ENCODE measurements at places on chromosomes 7 and 10. TPM values are rescaled to one million over a fixed set of nuclear protein-coding genes. Genes with fewer than 3 reads are reported as not detected.

The LANCL2 gene
- 22.4 TPM for total RNA-seq

The AGMO gene
- 4.3 TPM for total RNA-seq

The SLC26A3 gene
- not detected for total RNA-seq

The CBX3 gene
- 96.0 TPM for total RNA-seq

The C7orf33 gene
- not detected for total RNA-seq

DNA sequence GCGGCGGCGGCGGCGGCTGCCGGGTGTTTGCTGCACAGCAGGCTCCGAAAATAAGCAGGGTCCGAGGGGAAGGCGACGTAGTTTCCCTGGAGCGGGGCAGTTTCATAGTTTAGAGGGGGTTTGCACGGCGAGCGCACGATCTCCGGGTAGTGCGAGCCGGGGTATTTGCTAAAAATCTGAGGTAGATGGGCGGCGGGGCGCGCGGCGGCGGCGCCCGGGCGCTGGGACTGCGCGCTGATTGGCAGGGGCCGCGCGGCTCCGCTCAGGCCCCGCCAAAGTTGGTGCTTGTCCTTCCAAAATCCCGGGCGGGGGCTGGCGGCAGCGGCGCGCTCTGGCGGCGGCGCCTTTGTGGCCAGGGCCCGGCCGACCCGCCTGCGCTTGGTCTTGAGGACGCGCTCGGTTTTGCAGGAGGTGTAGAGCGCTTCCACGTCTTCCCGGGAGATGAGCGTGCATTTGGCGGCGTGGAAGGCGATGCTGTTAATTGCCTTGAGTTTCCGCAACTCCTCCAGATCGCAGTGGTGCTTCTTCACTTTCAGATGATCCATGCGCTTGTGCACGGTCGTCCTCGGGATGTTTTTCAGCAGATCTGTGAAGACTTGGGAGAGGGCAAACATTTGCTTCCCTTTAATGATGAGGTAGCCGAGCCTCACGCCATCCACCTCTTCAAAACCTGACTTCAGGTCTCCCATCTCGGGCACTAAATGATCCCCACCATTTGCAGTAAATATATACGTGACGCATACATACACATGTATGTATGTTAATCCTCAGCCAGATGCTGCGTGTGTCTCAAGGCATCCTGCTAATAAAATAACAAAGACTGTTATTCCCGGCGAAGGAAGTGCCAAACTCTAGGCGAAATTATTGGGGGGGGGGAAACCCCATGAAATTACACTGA lies 8.1 kb downstream of the SKIDA1 start:
- peaks cover 6% of the 10 kb centered on the region for H3K4me1 ChIP-seq
- H3K36me3 ChIP-seq: no peaks in the 10 kb centered on the region
- peaks cover 16% of the 10 kb centered on the region for H3K27me3 ChIP-seq
- peak overlapping the region; percentile 76 for H3K4me3 ChIP-seq
- peak overlapping the region; percentile 79 for H3K27ac ChIP-seq
- no peak for DNase-seq

DNA sequence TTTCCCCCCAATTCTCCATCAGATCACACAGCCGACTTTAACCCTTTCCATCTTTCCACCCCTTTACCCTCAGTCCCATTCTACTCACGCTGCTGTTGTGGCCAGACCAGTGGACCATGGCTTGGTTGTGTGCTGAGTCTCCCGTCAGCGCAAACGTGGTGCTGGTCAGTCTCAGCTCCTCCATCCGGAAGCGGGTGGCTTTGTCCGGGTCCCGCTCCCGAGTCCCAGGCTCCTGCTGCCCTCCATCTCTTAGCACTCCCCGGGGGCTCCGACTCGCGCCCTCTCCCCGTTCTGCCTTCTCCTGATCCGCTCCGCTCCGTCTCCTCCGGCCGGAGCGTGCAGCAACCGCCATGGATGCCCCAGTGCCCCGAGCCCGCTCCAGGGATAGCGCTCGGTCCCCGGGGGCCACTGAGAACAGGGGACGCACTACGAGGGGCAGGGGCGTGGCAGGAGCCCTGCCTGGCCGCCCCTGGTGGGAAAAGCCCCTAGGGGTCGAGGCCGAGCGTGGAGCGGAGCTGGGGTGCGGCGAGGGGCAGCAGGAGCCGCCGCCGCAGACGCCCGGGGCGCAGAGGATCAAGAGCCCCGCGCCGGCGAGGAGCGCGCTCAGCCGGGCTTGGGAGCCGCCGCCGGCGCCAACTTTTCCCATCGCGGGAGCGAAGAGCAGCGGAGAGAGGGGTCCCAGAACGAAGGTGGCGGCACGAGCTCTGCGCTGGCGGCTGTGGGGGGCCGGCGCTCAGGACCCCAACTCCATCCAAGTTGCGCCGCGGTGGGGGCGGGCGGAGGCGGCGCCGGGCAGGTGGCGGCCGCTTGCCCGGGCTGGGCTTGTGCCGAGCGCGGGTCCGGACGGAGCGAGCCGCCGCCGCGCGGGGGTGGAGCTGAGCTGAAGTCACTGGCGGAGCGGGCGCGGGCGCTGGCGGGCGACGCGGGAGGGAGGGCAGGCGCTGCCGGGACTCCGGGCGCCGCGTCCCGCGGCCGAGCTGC lies at the start of gene SORCS1:
SORCS1 (minus strand) TSS at position 826 of the 981 bp plus-strand sequence.
- no peaks in the 10 kb centered on the region for H3K36me3 ChIP-seq
- H3K27ac ChIP-seq: no peak within 1 kb of the TSS
- no peaks in the 10 kb centered on the region for H3K4me1 ChIP-seq
- H3K27me3 ChIP-seq: no peaks in the 10 kb centered on the region
- H3K4me3 ChIP-seq: peak within 1 kb of the TSS; percentile 32
- DNase-seq: no peak

DNA sequence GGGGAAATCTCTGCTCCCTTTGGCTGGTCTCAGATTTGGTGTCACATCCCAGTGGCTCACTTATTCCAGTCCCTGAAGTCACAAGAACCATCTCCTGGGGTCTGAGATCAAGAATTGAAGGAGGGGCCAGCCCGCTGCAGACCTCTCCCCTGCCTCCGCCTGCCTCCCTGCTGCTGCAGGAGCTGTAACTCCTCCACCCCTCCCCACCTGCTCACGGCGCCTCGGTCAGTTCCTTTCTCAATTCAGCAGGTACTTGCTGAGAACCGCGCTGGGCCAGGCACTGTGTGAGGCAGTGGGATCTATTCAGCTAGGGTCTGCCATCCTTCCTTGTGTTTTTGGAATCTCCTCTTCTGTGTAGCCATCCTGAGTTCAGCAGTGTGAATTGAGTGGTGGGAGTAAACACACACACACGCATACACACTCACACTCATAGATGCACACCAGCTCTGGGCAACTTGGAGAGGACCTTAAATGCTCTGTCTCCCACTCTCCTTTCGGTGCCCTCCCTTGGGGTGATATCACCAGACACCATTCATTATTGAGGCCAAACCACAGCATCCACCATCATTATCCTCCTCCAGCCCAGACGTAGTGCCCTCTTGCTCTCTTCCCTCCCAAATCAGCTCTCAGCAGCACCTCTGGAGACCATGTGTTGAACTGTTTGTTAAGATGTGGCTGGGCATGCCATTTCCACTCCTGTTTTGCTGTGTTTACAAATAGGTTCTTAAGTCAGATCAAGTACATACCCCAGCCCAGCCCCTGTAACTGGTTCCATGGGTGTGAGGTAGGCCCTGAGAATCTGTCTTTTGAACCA lies 22.0 kb upstream of the ANKRD2 start:
- no peaks in the 10 kb centered on the region for H3K27me3 ChIP-seq
- H3K4me1 ChIP-seq: peaks cover 7% of the 10 kb centered on the region
- DNase-seq: no peak
- no peaks in the 10 kb centered on the region for H3K36me3 ChIP-seq
- H3K4me3 ChIP-seq: peak overlapping the region; percentile 46
- peak overlapping the region; percentile 95 for H3K27ac ChIP-seq

DNA sequence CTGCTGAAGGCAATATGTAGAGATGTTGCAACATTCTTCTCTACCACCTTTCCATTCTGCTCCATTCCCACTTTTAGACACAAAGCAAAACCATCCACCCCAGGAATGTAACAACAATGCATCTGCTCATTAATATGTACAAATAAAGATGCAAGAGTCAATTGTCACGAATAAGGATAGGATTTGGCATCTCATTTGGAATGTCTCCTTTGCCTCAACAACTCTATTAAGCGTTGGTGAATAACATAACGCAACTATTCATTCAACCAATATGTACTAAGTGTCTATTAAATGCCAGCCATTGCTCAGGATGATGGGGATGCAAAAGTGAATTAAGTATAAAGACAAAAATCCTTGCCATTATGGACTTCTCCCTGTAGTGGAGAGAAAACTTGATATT lies 152.1 kb downstream of the JAZF1 start:
- no peak for DNase-seq
- H3K4me3 ChIP-seq: no peak overlapping the region
- H3K27ac ChIP-seq: no peak overlapping the region
- H3K4me1 ChIP-seq: no peaks in the 10 kb centered on the region
- H3K36me3 ChIP-seq: no peaks in the 10 kb centered on the region
- no peaks in the 10 kb centered on the region for H3K27me3 ChIP-seq

GRCh38 chr7:132232406-132232805 lies 343.9 kb downstream of the PLXNA4 start:
- H3K27ac ChIP-seq: no peak overlapping the region
- no peaks in the 10 kb centered on the region for H3K36me3 ChIP-seq
- no peaks in the 10 kb centered on the region for H3K4me1 ChIP-seq
- H3K27me3 ChIP-seq: no peaks in the 10 kb centered on the region
- DNase-seq: no peak

DNA sequence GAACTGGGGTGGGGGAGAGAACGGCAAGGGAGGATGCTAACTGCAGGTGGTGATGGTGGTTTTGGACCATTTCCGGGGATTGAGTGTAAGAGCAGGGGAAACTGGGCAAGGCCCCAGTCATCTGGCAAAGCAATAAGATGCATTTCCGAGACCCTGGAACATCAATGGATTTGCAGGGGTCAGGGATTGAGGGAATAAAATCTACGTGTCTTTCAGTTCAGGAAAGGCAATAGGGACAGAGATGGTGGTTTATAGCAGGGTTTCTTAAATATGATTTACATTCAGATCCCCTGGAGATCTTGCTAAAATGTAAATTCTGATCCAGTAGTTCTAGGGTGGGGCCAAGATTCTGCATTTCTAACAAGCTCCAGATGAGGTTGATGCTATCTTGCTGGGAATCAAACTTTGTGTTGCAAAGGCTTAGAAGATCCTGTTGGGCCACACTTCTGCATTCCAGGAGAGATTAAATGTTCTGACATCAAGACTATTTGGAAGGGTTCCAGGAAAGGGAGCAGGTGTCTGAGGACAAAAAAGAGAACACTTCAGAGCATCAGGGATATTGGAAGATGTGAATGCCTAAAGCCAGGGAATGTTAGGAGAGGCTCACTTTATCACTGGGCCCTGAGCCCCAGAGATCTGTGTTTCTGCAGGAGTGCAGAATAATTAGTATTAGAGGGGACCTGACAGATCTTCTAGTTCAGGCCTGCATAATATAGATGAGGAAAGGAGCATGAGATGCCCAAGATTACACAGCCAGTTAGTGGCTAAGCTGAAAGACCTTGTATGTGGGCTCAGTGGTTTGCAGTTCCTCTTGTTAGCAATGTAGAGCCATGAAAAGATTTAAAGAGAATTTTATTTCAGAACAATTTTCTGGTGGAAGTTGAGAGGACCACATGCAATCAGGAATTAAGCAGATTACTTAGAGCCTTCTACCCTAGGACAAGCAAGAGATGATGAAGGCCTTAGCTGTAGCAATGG lies 32.4 kb downstream of the BLNK start:
- no peaks in the 10 kb centered on the region for H3K36me3 ChIP-seq
- no peaks in the 10 kb centered on the region for H3K27me3 ChIP-seq
- H3K4me3 ChIP-seq: no peak overlapping the region
- DNase-seq: no peak

GRCh38 chr7:157016352-157017041 lies 6.0 kb upstream of the MNX1 start:
- H3K4me1 ChIP-seq: peaks cover 8% of the 10 kb centered on the region
- no peaks in the 10 kb centered on the region for H3K36me3 ChIP-seq
- DNase-seq: no peak
- H3K4me3 ChIP-seq: no peak overlapping the region
- H3K27me3 ChIP-seq: peaks cover 95% of the 10 kb centered on the region

- no peak for DNase-seq
- no peak overlapping the region for H3K27ac ChIP-seq
- H3K4me1 ChIP-seq: no peaks in the 10 kb centered on the region
- H3K36me3 ChIP-seq: no peaks in the 10 kb centered on the region
Measured at GRCh38 chr7:130409067-130409711, 28.9 kb downstream of the CPA1 start.

- H3K36me3 ChIP-seq: no peaks in the 10 kb centered on the region
- no peaks in the 10 kb centered on the region for H3K4me1 ChIP-seq
- no peak overlapping the region for H3K27ac ChIP-seq
- no peak for DNase-seq
- H3K27me3 ChIP-seq: no peaks in the 10 kb centered on the region
- no peak overlapping the region for H3K4me3 ChIP-seq
Measured at GRCh38 chr10:11236234-11236633, 218.6 kb downstream of the CELF2 start.

DNA sequence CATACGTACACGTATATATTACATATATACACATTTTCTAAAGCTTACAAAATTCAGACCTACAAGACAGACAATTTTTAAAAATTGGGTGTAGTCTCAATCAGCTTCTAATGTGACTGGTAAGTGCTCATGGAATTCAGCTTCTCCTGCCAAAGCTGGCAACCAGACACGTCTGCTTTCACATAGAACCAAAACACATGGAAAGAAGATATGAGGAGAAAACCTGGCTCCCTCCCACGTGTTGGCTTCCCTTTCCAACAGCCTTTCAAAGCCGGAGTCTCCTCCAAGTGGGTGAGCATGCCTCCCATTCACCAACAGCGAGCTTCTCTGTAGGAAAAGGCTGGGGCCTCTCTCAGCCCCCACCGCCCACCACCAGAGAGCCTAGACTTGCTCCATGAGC lies 33.4 kb downstream of the CDCA7L start:
- no peaks in the 10 kb centered on the region for H3K27me3 ChIP-seq
- H3K4me1 ChIP-seq: no peaks in the 10 kb centered on the region
- no peak for DNase-seq
- H3K36me3 ChIP-seq: peaks cover 6% of the 10 kb centered on the region
- no peak overlapping the region for H3K4me3 ChIP-seq
- H3K27ac ChIP-seq: no peak overlapping the region

DNA sequence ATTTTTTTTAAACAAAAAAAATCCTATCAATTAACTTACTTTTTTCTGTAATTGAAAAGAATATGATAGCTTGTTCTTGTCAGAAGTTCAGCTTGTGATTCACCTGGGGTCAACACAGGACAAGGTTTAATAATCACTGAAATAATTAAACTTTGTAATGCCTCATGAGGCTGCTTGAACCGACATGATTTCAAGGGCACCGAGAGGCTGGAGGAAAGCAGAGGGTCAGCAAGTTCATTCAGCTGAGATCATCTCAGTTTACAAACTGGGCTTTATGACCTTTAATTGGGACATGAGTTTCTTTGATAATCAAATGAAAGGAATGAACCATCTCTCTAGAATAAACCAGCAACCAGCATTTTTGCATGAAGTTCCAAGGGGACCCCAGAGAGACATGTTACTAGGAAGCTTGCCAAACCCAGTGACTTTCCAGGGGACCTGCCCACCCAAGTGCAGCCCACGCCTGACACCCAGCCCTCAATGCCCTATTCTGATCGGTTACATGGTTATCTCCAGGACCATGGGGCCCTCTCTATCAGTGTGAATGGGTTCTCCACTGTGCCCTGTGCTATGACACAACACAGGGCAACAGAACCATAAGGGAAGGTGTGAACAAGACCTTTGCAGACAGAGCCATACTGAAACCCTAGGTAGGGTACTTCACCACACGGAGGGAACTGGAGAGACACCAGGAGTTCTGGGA lies 7.8 kb upstream of the CYP3A4 start:
- H3K27ac ChIP-seq: no peak overlapping the region
- H3K4me3 ChIP-seq: no peak overlapping the region
- no peaks in the 10 kb centered on the region for H3K27me3 ChIP-seq
- DNase-seq: no peak
- H3K4me1 ChIP-seq: no peaks in the 10 kb centered on the region
- H3K36me3 ChIP-seq: no peaks in the 10 kb centered on the region
